ENCODE measurements at places on chromosomes 6 and 20. TPM values are rescaled to one million over a fixed set of nuclear protein-coding genes. Genes with fewer than 3 reads are reported as not detected.

DNA sequence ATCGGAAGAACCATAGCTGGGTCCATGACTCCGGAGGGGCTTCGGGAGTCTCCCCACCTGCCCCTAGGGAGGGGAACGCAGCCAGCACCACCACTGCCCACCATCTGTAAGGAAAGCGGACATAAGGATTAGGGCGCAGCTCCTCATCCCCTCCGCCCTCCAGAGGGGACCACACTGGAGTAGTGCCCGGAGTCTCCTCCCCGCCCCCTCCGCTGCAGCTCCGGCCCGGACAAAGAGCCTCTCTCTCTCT lies 628 bp downstream of the SLC35B2 start:
- no peak for DNase-seq

- no peak for DNase-seq
These were observed 1.2 kb downstream of the GGT7 start for GRCh38 chr20:34871320-34871926.

Gene RUNX2
- 2.1 TPM for total RNA-seq

DNA sequence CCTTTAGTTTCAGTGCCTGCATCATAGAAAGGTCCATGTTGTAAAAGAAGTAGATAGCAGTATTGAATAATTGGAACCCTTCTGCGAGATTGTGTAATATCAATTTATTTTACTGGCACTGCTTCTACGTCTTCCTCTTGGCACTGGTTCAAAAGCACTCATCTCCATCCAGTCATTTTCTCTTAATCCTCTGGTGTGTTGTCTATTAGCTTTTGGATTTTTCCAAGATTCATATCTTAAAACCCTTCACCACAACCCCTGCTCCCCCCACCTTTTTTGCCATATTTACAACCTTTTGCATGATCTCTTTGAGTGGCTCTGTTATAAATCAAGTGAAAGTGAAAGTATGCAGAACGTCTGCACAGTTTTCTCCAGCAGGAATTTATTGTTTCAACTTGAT lies 76.6 kb upstream of the HSF2 start:
- no peak for DNase-seq

Gene CAGE1
- total RNA-seq = not detected

Gene C20orf173
- not detected for total RNA-seq

DNA sequence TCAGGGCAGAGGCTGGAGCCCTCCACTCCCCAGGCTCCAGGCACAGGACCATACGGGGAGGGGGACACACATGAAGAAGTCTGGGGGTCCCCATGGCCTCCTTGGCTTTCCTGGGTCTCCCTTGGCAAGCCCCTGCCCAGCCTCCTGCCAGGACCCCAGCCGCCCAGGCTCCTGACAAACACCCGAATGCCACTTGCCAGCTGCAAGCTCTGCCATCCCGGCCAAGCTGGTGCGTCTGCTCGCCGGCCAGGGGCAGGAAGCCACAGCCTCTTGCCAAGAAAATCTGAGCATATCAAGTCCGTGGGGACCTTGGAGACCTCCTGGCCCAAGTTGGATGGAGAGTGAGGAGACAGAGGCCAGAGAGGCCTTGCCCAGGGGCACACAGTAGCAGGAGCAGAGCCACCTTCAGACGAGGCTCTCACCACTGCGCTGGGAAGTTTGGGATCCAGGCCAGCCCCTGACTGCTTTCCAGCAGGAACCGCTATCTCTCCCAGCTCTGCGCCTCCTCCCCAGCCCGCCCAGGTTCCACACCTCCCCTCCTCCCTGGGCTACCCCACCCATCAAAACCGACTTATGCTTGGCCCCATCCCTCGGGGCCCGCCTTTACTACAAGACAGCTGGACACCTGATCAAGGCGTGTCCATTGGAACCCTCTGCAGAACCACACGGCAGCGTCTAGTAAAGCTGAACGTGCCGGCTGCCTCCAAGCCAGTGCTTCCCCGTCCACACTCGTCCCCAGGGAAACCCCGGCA lies 80.2 kb downstream of the GRM4 start:
- peak; percentile 62 for DNase-seq

GRCh38 chr20:37596890-37597536 lies 69.3 kb upstream of the BLCAP start:
- DNase-seq = no peak

DNA sequence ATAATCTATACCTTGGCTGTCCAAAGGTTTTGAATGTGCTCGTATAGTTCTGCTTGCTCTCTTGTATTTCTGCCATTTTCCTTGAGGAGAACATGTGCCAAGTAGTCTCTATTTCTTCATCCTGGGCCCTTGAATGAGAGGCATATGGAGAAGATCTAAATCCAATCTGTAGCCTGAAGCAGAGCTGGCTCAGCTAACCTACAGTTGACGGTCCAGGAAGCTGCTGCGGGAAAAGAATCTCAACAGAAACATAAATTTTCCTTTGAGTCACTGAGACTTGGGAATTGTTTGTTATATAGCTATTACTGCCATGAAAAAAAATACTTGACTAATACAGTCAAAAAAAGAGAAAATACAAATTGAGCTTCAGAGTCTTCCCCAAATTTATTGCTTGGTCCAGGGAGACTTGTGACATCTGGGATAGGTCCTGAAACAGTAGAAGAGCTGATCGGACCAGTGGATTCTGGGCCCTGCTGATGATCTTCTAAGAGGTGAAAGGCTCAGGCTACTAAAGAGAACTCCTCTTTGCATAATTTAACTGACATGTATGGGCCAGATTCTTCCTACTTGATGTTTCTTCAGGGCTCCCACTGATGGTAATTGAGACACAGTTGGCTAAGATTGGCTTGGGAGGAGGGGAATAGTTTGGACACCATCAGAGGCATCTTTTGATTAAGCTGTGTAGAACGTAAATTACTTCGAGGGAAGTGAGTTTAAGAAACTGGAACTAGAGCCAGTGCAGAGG lies 29.9 kb upstream of the PLCB4 start:
- no peak for DNase-seq

DNA sequence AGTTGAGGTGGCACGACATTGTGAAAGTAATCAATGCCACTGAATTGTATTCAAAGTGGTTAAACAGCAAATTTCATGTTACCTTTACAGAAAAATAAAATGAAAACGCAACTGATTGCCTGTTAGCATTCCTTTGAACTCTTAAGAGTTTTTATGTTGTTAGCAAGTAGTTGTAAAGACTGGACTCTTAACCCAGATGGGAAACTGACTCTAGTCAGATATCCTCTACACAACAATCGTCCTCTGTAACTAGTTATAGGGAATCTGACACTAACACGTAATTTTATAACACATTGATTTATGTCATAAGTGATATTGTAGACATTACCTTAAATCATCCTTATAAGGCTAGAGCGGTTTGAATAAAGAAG lies 3.0 kb upstream of the FBXO9 start:
- no peak for DNase-seq

DNA sequence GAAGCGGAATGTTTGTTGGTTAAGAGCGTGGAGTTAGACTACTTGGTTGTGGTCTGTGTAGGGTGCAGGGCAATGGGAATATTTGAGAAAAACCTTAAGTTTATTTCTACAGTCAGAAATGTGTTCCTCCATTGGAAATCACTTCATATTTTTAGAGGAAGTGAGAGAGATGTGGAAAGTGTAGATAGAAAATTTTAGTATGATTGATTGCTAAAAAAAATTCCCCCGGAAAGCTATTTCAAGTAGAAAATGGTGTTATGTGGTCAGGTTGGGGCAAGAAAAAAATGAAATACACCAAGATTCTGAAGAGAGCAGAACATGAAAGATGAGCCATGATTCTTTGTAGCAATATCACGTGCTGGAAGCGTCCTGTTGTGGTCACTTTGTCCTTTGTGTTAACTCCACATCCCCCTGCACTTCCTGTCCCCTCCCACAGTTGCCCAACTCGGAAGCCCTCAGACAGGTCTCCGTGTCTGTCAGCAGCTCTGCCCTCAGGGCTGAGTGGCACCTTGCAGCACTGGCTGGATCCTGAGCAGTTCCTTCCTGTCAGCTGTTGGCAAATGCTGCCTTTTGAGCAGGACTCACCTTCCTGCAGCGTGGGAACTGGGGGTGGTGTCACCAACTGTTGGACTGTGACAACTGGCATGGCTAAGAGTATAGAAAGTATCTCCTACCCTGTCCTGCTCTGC lies 137.5 kb upstream of the SLC24A3 start:
- DNase-seq = no peak

- DNase-seq = peak; percentile 63
These were observed 5.2 kb downstream of the FOXO3 start for GRCh38 chr6:108565893-108566292.

- no peak for DNase-seq
These were observed 110.6 kb downstream of the PREX1 start for GRCh38 chr20:48717095-48717672.

DNA sequence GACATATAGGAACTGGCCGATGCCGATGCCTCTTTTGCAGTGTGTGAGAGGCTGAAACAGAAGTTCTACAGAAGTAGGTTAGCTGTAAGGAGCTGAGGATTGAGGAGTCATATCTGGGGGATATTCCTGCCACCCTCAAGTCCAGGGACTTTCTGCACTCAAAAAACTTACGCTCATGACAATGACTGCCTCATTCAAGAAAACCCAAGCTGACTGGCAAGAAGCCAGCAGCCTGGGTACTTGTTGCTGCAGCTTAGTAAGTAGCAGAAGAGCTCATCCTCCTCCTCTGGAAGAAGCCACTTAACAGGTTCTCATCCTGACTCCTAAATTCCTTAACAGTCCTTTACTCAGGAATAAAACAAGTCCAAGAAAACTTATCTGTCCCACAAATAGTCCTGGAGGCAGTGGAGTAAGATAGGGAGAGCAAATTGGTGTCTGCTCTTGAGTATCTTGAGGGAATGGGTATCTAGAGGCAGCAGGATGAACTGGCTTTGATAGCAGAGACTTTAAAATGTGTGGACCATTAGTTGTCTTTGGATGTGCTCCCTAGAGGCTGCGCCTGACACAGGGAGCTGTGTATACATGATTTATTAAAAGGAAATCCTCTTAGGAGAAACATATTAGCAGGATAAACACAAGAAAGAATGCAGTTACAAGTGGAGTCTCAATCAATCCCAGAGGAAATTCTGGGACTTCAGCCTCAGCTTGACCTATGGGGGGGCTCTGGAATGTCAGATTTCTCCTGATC lies 7.4 kb downstream of the CALHM5 start:
- no peak for DNase-seq

DNA sequence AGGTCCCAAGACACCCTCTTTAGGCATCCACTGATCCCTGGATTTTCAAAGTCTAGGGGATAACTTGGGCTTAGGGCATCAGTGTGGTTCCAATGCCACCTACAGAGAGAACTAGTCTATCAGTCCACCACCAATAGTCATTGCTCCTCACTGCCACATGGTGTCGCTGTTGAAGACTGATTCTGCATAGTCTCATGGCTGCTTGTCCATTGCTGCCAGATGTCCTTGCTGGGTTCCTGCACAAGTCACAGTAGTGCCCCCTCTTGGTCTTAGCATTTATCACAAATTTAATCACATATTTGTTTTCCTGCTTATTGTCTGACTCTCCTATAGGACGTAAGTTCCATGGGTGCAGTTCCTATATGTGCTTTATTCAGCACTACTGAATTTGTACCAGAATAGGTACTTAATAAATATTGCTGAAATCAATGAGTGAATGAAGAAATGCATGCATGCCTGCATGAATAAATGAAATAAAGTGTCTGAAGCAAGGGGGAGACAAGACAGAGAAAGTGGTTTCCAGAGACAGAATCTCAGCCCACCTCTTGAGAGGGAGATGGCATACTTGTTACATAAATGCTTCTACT lies 45.9 kb upstream of the RALY start:
- DNase-seq = no peak

Gene GSTA3
- 1.0 TPM for total RNA-seq

DNA sequence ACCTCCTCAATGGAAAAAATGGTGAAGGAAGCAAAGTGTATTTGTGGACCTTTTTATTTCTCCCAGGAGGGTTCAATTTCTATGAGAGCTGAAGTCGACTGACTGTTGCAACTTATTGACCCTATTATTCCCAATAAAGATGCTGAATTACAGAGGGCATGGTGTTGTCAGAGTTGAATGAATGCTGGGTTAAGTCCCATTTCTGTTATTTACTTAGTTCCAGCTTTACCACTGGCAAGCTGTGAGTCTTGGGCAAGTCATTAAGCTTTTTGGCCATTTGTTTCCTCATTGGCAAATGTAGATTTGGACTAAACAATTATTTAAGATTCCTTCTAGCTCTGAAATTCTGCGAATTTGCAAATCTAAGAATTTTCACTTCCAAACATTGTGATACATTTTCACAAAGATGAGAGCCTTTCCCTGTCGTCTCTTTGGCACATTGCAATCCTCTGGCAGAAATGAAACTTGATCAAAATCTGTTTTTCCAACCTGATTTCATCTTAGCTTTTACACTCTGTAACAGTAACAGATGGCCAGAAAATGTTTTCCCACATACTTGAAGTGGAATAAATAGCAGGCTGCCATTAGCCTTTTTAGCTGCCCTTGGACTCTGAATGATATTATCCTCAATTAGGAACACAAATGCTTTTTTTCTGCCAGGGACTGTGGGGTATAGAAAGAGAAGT lies 21.3 kb downstream of the BLTP3A start:
- no peak for DNase-seq

DNA sequence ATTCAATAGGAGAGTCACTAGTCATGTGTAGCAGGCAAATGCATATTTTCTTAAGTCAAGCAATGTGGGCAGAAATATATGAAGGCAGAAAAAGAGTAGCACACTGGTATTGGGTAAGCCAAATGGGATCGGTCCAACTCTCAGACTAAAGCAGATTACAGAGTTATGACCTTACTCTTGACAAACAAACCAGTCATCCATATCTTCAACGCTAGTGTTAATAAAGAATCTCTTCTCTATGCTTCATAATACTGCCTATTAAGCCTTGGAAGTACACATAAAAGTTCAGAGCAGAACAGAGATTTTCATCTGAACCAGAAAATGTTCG lies 320.2 kb upstream of the JARID2 start:
- no peak for DNase-seq

Gene KCNK5
- 9.7 TPM for total RNA-seq

Gene FAM83B
- total RNA-seq = 0.83 TPM

- no peak for DNase-seq
These were observed 530 bp downstream of the GOPC start for GRCh38 chr6:117601811-117602150.

GRCh38 chr6:14921170-14921569 lies 324.7 kb upstream of the JARID2 start:
- DNase-seq = peak; percentile 25

GRCh38 chr20:23096986-23097520 lies 10.9 kb upstream of the CD93 start:
- DNase-seq = no peak

- no peak for DNase-seq
These were observed 93.7 kb downstream of the CDS2 start for GRCh38 chr20:5220321-5221060.

GRCh38 chr6:96683819-96684528 lies 121.0 kb downstream of the FHL5 start:
- DNase-seq = no peak

- DNase-seq = no peak
These were observed 21.6 kb downstream of the TFEB start for GRCh38 chr6:41713650-41714291.
